Stimulated activated CD4-positive, alpha-beta T cell treated with anti-CD3 and anti-CD28 coated beads, Interleukin-12 subunit alpha, Interleukin-12 subunit beta, amount 100 ng/mL, for 24 hours (primary cell): ENCODE measurements at places on chromosomes 2 and 18.

GRCh38 chr2:235670974-235671787 is 177.3 kb downstream of the AGAP1 start:
- no peak for DNase-seq

DNA sequence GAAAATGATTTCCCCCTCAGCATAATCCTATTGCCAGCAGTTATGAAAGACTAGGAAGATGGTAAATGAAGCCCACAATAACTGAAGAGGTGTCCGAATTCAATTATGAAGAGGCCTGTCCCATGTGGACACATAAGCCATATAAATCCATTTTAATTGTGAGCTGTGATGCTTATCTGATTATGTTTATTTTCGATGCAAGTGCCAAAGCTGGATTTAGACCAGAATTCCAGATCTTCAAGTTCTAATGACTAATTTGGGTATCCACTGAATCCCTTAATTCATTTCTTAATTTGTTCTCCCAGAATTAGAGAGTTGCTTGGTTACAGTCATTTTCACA is 24.5 kb downstream of the SPATS2L start:
- DNase-seq, result no peak

DNA sequence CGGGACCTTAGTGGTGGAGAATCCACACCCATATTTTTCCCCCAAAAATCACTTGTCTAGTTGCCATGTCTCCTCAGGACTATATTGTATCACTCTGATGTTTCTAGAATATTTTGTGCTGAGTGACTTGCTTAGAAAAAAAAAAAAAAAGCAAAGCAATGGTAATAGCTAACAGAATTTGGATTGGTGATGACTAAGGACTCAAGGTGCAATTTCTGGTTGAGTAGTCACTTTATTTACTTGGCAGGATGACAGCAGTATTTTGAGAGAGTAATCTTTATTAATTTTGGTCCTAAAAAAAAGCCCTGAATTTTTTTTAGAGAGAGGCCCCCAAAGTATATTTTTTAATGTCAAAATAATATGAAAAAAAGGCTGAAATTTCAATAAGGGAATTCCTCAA is 32.8 kb upstream of the MYO3B start:
- DNase-seq, result no peak

DNA sequence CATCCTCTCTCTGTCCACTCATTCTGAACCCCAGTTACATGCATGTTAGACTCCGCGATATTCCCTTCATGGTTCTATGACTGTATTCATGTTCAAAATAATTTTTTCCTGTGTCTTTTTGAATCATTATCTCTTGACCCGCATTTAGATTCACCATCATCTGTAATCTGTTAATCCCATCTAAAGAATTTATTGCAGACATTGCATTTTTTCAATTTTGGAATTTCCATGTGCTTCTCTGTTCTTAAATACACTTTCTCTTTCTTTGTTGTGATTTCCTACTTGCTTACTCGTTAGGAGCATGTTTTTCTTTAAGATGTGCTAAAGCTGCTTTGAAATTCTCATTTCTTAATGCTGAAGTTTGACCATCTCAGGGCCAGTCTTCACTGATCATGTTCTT is 122.2 kb downstream of the ATP9B start:
- no peak for DNase-seq

- no peak for DNase-seq
Observed at GRCh38 chr2:67888351-67889005, 174.3 kb downstream of the C1D start.

- DNase-seq, result no peak
Observed at GRCh38 chr2:101362316-101362715, 25.0 kb downstream of the CREG2 start.

GRCh38 chr2:239371726-239372686 is 28.8 kb downstream of the HDAC4 start:
- DNase-seq, result no peak

DNA sequence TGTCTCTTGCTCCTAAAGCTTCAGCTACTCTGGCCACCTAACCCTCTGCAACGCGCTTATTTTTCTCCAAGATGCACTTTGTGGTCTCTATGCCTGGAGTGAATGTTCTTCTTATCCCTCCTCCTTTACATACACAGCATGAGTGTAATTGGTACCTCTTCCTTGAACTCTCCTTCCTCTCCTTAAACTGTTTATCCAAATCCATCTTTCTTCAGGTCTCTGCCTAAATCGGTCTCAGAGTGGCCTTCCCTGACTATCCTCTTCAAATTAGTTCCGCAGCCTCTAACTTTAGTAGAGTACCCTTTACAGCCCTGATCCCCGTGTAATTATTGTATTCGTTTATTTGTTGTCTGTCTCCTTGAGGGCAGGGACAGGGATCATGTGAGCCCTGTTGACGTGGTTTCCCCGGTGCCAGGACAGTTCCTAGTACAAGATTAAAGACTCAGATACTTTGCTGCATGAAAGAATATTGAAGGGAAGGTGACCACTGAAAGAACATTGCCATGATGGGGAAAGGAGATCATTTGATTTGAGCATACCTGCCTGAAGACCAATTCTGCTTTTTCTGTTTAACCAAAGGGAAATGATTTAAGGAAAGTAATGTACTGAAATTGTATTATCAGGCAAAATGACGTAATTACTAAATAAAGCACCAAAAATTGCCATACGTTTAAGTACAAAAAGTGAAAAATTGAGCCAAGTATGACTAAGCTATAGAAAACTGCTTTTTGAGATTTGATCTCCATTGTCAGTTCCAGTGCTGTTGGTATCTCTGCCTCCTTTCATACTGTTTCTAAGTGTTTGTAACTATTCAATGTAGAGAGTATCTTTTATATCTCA is 1.2 kb downstream of the CNOT9 start:
- DNase-seq, result no peak

DNA sequence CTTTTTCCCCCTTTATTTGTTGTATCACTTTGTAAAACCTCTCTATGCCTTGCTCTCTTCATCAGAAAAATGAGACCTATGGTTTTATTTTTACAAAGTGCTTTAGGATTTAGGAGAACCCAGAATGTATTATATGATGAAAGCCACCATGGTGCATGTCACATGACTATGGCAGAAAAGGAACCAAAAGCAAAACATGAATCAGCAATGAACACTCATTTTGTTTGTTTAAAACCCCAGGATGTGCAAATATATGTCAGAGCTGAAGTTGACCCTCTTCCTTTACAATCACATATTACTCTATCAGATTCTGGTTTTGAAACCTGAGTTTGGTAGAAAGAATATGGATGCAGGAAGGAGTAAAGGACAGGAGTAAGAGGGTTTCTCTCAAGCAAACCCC is 70.0 kb downstream of the FIGN start:
- no peak for DNase-seq

GRCh38 chr2:200913654-200914053 is 24.5 kb downstream of the NIF3L1 start:
- DNase-seq, result no peak

DNA sequence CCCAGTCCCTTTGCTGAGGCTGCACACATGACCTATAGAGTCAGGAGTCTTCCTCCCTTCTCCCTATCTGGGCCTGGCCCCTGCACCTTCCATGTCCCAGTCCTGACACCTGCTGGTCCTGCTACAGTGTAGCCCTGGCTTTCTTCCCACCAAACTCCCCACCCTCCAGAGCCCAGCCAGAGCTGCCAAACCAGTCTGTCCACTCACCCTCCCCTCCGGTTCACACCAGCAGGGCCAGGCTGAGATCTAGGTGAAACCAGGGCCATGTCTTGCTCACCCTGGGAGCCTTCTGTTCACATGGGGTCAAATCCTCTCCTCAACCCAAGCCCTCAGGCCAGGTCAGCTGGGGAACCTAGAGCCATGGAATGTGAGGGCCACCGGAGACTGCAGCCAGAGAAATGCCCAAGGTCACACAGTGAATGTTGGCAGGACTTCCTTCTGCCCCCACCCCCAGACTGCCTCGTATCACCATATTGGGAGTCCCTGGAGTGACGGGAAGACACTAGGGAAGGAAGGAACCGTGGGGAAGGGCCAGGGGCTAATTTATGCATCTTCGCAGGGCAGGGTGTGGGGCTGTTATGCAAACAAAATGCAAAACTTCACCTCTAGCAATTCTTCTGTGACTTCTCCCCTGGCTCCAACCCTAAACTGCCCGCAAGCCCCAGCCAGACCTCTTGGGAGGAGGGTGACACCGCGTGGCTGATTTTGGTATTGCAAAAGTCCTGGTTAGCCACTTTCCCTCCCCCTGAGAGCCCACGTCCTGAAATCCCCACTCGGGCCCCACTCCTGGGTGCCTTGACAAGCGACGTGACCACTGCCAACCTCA is 14.6 kb downstream of the TNS1 start:
- DNase-seq, result peak; percentile 34

DNA sequence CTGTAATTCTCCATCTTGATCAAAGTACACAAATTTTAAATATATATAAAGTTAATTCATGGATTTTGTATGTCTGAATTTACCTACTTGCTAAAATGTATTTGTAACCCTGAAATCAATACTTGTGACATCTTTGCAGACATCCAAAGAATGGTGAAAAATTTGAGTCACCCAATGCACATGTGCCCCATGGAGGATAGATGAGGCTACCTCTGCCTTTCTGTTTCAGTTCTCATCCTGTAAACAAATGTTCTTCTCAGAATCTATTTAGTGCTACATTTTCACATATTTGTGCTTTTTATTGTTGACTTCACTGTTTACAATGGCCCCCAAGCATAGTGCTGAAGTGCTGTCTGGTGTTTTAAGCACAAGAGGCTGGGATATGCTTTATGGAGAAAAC is 171.5 kb downstream of the LRATD1 start:
- DNase-seq, result no peak

DNA sequence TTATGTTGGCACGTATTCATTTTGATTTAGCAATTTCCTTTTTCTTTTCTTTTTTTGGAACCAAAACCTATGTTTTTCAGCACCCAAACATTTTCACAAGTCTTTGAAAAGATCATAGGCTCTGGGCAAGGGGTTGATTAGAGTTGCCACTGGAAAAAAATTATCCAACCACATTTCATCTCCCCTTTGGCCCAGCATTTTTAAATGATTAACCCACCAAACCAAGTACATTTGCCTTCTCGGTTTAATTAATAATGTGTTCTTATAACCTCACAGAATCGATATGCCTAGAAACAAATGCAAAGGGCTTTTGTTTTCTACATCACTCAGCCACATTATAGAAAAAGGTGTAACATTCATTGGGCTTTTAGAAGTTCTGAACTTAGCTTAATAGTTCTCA is 66.1 kb downstream of the CHST9 start:
- DNase-seq, result no peak

DNA sequence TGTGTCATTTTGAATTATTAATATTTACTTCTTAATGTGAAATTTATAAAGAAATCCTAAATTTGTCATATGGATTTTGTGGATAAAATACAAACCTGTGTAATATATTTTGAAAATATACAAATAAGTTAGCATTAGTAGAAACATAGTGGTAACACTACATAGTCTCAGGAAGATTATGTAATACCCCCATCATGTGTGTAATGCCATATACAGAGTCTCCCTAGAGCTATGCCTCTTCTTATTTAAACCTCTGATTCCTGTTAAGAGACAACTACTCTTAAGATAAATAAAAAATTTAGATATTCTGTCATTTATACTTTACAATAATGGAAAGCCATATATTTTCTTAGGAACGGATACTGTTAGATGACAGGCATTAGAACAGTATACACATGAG is 2012.0 kb upstream of the LRRTM1 start:
- DNase-seq, result no peak

DNA sequence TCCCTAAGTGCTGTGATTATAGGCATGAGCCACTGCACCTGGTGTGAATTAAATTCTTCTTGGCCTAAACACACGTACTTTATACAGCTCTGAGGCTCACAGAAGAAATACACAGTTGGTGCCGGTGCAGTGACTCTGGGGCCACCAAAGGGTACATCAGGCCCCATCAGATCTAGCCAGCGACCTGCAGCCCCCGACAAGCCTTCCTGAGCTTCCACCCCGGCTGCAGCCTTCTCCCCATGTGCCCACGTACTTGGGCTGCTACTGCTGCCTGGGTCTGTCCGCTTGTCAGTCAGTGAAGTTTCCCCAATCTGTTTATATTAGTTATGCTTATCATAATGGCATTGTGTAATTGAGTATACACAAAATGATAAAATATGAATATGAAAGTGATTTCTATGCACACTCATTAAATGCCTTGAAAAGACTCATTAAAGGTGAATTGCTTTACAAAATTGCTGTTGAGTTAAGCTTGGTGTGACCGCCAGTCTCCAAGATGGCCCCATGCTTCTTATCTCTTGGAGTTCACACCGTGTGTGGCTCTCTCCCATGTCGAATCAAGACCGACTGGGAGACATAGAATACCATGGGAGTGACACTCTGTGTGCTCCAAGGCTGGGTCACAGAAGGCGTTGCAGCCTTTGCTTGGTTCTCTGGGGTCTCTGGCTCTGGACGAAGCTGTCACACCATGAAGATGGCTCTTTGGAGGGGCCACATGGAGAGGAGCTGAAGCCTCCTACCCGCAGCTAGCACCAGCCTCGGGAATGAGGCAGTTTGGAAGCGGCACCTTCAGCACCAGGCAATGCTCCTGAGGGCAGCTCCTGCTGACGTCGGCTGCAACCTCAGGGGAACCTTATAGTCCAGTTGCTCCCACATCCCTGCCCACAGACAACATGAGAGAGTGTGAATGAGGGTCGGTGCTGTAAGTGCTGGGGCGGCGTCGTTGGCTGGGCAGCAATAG is 29.2 kb upstream of the HPCAL1 start:
- no peak for DNase-seq

DNA sequence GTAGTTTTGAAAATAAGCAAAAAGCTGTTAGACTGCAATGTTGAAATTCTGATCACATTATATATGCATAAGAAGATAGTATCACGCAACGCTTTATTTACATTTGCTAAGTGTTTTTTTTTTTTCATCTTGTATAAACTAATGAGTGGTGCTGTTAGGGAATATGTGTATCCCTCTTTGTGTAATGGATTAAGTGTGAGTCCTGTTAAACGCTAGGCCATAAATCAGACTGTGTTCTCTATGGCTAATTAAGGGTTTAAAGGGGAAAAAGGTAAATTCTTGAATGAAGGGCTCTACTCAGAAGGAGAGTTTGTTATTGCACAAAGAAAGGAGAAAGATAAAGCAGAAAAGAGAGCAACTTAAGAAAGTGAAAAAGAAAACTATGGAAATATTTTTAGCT is 4.8 kb upstream of the ASXL3 start:
- DNase-seq, result no peak

- DNase-seq, result no peak
Observed at GRCh38 chr18:39661856-39662366, 2096.3 kb upstream of the CELF4 start.

GRCh38 chr2:217795067-217795466 is 207.7 kb downstream of the TNS1 start:
- DNase-seq, result no peak

DNA sequence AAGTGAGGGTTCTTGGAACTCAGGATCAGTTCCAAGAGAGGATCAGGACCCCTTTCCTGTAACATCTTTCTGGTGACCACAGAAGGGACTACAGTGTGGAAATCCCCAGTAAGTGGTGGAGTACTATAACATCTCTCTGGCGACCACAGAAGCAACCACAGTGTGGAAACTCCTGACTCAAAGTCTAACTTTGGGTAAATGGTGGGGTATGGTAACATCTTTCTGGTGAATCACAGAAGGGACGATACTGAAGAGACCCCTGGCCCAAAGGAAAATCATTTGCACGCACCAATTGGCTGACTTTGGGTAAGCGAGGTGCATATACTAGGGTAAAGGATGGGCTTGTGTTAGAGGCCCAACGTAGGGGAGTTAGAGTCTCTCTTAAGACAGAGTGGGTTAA is 56.3 kb upstream of the GULP1 start:
- DNase-seq, result no peak
